Hematopoietic multipotent progenitor cell (in vitro differentiated cells): ENCODE measurements at places on chromosomes 2 and 18.

GRCh38 chr2:31940920-31941319 lies 69.9 kb downstream of the MEMO1 start:
- no peak for DNase-seq

DNA sequence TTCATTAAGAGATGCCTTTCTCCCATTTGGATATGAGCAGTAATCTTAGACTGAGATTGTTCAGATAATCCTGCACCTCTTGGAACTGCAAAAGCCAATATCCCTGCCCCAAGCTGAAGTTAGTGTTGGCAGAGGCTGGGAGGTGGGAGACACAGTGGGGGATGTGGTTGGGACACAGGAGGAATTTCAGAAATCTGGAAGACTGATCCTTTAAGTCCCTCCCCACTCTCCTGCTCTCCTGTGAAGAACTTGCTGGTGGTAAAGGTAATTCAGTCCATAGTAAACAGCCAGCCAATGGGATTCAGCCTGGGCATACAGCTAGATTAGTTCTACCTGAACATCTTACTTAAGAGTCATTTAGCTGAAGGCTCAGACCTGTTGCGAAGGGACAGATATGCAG lies 50.0 kb upstream of the TMEM178A start:
- DNase-seq = no peak

DNA sequence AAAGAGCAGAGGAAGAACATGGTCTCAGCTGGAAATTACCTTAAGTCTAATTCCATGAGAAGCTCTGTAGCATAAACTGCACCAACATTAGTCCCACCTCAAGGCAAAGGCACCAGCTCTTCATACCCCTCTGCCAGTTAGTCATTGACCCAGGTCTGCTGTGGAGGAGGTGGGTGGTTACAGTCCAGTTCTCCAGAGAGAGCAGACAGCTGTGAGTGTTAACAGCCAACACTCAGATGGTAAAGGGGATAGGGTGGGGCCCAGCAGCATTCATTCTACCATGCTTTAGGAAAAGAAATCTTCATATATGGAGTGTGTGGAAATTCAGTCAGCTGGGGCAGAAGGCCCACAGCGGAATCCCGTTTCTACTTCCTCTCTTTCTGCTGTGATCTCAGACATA lies 159.7 kb upstream of the FBXO11 start:
- DNase-seq = no peak

GRCh38 chr2:173898178-173898668 lies 67.0 kb downstream of the SP3 start:
- DNase-seq = no peak

- no peak for DNase-seq
Observed at GRCh38 chr2:131029812-131030211, 63.4 kb downstream of the FAM168B start.

GRCh38 chr2:6723865-6724604 lies 141.7 kb downstream of the CMPK2 start:
- DNase-seq = no peak

DNA sequence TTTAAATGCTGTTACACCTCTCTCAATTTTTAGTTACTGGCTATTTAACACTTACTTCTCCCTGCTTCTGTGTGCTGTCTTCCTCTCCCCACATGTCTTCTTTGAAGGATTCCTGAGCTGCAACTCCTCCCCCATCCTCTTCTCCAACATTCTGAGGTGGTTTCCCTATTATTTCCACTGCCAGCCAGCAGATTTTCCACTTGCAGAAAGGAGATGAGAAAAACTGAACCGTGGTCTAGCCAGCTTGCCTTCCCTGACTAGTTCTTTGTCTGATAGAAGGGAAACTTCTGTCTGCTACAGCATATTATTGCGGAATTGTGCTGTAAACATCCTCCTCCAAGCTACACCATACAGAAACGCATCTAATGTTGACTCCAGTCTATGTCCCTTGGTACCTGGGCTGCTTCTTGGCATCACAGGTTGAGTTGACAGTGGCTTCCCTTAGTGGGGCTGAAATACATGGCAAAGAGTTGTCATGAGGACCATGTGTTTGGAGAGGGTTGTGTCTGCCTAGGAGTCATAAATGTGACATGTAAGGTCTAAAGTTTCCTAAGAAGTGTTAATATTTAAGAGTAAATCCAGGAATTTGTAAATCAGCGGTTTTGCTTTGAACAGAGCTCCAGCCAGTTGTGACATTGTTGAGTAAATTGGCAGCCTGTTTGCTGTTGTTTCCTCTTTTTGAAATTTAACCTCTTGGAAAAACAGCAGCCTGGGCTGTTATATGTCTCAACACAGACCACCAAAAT lies 68.3 kb upstream of the RND3 start:
- DNase-seq = no peak

GRCh38 chr2:240995041-240996021 lies 3.1 kb upstream of the SNED1 start:
- DNase-seq = no peak
